ENCODE measurements at places on chromosomes 6 and 20.

DNA sequence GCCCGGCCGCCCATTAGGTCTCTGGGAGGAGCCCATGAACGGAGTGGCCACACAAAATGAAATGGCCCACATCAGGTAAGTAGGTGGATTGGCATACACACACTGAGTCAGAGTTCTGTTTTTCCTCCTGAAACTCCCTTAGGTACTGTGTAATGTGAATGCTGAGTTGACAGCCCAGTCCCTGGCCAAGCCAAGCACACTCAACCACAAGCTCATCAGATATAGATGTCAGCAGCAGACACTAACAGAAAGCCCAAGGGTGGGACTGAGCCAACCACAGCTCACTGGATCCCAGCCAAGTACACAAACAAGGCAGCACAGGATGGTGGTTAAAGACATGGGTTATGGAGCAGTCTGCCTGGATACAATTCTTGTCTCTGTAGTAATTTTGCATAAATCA, 403.4 kb downstream of the GJA1 start:
- peak; percentile 94 for DNase-seq

DNA sequence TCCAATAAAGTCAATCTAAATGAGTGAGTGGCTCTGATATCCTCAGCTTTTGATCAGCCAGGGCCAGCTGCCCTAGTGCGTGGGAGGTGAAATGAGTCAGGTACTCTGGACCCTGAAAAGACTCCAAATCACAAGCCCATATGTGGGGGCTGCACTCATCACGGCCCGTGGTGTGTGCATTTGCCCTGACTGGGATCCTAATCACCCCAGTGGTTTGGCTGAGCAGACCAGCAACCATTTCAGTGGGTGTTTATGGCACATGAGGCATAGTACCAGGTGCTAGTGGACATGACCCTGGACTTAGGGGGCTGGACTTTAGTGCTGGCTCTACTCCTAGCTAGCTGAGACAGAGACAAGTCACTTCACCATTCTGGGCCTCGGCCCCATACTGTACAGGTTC, 39.4 kb downstream of the SCML4 start:
- DNase-seq = no peak

- DNase-seq = peak; percentile 87
These were observed 27.2 kb upstream of the QKI start for GRCh38 chr6:163387317-163387716.

DNA sequence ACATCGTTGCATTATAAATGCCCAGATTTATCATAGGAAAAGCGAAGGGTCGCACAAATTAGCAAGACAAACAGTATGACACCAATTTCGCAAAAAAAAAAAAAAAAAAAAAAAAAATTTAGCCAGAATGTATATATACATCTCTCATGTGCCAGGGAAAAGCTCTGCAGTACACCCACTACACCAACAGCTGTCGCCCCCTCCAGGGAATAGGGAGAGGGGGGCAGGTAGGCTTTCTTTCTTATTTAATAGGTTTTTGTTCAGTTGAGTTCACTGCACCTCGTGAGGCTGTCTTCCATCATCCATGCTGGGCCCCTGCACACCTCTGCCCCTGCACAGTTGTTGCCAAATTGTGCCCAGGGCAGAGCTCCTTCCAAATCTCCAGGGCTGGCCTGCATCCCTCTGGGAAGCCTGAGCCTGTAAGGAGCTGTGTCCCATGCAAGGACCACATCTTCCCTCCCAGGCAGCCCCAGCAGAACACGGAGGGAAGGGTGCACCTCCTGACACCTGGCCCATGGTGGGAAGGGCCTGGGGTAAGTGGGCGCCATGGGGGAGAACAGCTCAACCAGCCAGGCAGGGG, 85.4 kb downstream of the NINL start:
- DNase-seq = no peak

DNA sequence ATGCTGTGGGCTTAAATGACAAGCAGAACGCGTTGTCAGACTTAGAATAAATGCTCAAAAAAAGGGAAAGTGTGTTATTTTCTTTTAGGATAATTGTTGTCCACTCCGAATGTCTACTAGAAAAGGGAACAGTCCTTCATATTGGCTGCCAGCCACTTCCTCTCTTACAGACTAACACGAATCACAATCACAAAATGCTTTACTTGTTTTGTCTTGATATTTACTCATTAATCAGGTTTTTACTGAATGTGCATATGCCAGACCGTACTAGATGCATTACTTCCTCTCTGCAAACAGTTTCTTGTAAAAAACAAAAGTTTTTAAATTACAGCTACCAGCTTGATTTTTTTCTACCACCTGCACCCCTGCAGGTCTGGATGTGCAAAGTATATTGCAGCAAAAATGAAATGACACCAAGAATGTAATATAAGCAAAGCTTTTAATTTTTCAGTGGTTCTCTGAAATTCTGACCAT, 821 bp downstream of the DHX35 start:
- no peak for DNase-seq

DNA sequence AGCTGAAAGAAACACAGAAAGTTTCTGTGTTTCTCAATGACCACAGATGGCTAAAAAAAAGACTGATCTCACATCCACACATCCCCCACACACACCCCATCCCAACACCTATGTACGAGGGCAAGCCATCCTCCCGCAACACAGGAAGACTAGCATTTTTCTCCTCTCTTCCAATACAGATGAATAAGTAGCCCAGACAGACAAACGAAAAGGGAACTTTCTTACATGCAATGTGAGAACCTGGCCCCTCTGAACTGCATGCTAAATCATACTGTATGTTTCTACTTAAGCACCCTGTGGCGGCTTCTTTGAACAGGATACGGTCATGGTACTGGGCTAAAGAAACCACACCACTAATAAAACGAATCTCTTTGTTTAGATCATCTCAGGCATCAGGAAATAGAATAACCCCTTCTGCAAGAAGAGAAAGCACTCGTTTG, 116.2 kb downstream of the GMDS start:
- no peak for DNase-seq

GRCh38 chr6:128724738-128725137, 158.2 kb upstream of the LAMA2 start:
- DNase-seq = peak; percentile 43

- peak; percentile 82 for DNase-seq
These were observed 669 bp upstream of the PEX6 start for GRCh38 chr6:42979523-42980177.

DNA sequence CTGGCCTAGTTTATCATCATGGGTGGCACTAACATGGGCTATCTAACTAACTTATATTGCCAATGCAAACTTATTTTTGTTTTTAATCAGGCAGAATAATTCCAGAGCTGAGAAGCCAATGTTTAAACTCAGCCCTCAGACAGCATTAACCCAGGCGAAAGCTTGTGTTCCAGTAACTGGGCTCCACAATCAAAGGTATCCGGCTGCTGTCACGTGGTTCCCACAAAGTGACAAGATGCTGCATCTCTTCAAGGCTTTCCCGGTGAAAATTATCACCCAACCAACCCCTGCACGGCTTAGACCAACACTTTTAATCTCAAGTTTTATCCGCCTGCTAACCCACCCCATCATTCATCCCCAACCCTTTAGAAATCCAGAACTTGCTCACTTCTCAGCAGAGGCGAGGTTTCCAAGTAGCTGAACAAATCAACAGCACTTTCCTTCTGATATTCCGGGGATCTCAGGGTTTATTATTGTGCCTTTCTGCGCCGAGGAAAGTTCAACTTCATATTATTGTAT, 885 bp downstream of the MTCL3 start:
- no peak for DNase-seq

GRCh38 chr6:28258877-28259777, at the start of gene NKAPL:
Gene NKAPL, plus strand, starts transcription at chr6:28259297. Its CDS starts 75 bp downstream, at chr6:28259372.
- peak; percentile 64 for DNase-seq

DNA sequence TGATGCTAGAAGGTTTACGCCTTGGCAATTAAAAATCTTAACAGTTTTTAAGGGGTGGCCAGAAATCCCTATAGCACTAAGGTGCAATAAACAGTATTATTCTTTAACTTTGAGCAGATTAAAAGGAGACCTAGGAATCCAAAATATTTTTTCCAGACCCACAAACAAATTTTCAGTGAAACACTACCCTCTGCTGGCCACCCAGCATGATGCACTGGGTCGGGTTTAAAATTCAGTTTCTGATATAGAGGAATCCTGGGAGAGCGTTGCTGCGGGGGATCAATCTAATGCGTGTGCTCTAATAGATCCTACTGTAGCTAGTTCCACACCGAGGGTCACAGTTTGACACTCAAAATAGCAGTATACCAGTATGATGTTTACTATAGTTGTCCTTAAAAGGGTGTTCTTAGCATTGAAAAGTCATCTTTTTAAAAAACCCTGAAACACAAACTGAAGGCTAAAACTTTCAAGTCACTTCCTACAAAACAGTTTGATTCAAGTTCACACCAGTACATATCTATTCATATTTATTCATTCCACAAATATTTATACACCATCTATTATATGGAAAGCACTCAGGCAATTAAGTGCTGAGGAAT, 10.2 kb downstream of the UBE3D start:
- DNase-seq = peak; percentile 52

DNA sequence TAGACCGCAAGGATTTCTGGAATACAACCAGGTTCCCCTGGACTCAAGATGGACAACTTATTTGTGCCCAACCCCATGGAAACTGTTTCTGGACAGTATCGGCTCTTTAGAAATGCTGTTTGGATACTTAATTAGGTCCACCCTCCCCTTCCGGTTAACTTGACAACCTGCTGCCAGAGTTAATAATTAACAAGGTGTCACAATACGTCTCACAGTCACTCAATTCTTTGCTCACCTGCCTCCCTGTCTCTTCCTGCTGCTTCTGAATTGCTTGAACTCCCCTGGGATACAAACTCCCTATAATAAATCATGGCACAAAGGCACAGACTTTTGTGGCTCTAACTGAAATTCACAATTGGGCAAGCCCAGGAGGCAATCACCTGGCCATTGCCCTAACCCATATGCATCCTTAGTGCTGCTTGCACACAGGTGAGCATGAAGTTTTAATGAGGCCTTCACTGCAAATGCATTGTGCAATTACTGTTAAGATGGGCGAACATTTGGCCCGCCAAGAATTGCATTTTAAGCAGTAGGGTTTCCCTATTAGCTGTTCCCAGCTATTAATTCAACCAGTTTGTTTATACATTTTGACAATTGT, 504.4 kb upstream of the NOX3 start:
- no peak for DNase-seq

Measured in epithelial cell of esophagus (primary cell).